ENCODE measurements at places on chromosomes 1 and 21. TPM values are rescaled to one million over a fixed set of nuclear protein-coding genes. Genes with fewer than 3 reads are reported as not detected.

The TNNT2 gene
- 20.3 TPM for total RNA-seq

The GOLT1A gene
- total RNA-seq = not detected

The SIK1 gene
- 60.7 TPM for total RNA-seq

The TRAF5 gene
- 52.9 TPM for total RNA-seq

The PARP1 gene
- 43.9 TPM for total RNA-seq

The ACOT11 gene
- total RNA-seq = 0.41 TPM

The CNTN2 gene
- not detected for total RNA-seq

GRCh38 chr1:31795096-31795675 is 20.6 kb downstream of the SPOCD1 start:
- no peak overlapping the region for H3K4me3 ChIP-seq
- DNase-seq = no peak
- peaks cover 34% of the 10 kb centered on the region for H3K4me1 ChIP-seq
- no peaks in the 10 kb centered on the region for H3K36me3 ChIP-seq
- no peak overlapping the region for H3K27ac ChIP-seq

- H3K36me3 ChIP-seq = no peaks in the 10 kb centered on the region
- peaks cover 43% of the 10 kb centered on the region for H3K4me1 ChIP-seq
- no peak for DNase-seq
- H3K4me3 ChIP-seq = no peak overlapping the region
Measured at GRCh38 chr1:203380420-203381150, 29.7 kb upstream of the FMOD start.

GRCh38 chr1:227490001-227490400 is 73.4 kb upstream of the ZNF678 start:
- H3K4me3 ChIP-seq = no peak overlapping the region
- no peak overlapping the region for H3K27ac ChIP-seq
- DNase-seq = no peak
- no peaks in the 10 kb centered on the region for H3K4me1 ChIP-seq
- H3K27me3 ChIP-seq = peaks cover 13% of the 10 kb centered on the region

- peaks cover 8% of the 10 kb centered on the region for H3K27me3 ChIP-seq
- H3K4me1 ChIP-seq = peaks cover 6% of the 10 kb centered on the region
- DNase-seq = no peak
- no peak overlapping the region for H3K4me3 ChIP-seq
- H3K27ac ChIP-seq = no peak overlapping the region
- H3K36me3 ChIP-seq = peaks cover 4% of the 10 kb centered on the region
Measured at GRCh38 chr21:41158026-41158425, 9.9 kb upstream of the BACE2 start.

- peaks cover 10% of the 10 kb centered on the region for H3K36me3 ChIP-seq
Measured at GRCh38 chr1:153617663-153618062, 1.5 kb upstream of the S100A14 start.

- DNase-seq = no peak
- no peak overlapping the region for H3K27ac ChIP-seq
- peaks cover 12% of the 10 kb centered on the region for H3K36me3 ChIP-seq
Measured at GRCh38 chr1:22529901-22530621, 33.2 kb upstream of the EPHA8 start.

- no peak overlapping the region for H3K4me3 ChIP-seq
- peaks cover 6% of the 10 kb centered on the region for H3K27me3 ChIP-seq
- H3K36me3 ChIP-seq = no peaks in the 10 kb centered on the region
- H3K4me1 ChIP-seq = no peaks in the 10 kb centered on the region
- H3K27ac ChIP-seq = no peak overlapping the region
- no peak for DNase-seq
Measured at GRCh38 chr1:192395895-192396294, 79.1 kb downstream of the RGS21 start.

DNA sequence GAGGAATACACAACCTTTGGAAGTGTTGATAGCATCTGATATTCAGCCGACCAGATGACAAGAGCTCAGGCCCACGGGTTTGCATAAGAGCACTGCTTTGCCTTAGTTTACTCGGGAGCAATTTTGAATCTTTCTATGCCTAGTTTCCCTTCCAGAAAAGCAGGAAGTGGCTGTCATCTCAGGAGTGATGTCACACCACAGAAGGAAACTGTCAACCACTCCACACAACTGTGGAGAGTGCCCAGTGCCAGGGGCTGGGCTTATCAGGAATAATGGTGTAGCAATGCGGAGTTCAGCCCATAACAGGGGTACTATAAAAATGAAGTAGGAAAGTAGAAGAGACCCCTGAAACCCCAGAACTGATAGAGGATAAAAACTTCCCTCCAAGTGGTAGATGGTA is 28.4 kb downstream of the NTPCR start:
- no peaks in the 10 kb centered on the region for H3K27me3 ChIP-seq
- no peak for DNase-seq
- H3K4me3 ChIP-seq = no peak overlapping the region
- peaks cover 4% of the 10 kb centered on the region for H3K4me1 ChIP-seq

DNA sequence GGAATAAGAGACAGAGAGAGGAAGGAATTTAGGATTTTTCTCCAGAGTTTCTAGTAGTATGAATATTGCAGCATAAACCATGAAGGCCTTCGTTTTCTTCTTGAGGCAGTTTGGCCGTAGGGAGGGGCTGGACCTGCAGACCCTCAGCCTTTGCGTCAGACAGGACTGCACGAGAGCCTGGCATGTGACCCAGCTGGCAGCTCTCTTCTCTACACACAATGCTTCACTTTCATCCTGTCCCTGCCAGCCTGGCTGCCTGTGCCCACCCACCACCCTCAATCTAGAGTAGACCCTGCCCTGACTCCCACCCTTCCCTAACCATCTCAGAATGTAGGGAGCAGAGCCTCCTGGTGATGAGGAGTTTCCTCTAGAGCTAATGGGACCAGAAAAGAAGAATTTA is 1.6 kb downstream of the CA14 start:
- no peak overlapping the region for H3K4me3 ChIP-seq
- H3K27me3 ChIP-seq = peaks cover 2% of the 10 kb centered on the region
- peaks cover 29% of the 10 kb centered on the region for H3K4me1 ChIP-seq
- H3K27ac ChIP-seq = no peak overlapping the region

GRCh38 chr1:159791461-159791860 is 10.7 kb downstream of the DUSP23 start:
- no peaks in the 10 kb centered on the region for H3K36me3 ChIP-seq
- H3K4me3 ChIP-seq = no peak overlapping the region
- H3K27ac ChIP-seq = no peak overlapping the region
- peaks cover 30% of the 10 kb centered on the region for H3K27me3 ChIP-seq
- no peaks in the 10 kb centered on the region for H3K4me1 ChIP-seq

DNA sequence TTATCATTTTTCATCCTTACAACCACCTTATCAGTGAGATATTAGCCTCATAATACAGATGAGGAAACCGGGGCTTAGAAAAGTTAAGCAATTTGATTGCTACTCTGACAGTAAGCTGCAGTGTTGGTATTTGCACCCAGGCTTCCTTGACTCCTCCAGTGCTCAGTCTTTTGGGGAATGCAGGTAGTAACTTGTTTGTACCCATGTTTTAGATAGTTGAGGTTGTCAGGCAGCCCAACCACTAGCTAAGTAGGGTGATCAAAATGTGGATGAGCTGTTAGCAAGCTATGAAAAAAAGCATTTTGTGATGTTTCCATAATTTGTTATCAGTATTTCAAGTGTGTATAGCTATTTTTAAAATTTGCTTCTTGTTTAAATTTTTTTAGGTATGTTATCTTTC is 80.8 kb downstream of the SASS6 start:
- no peak for DNase-seq
- no peak overlapping the region for H3K4me3 ChIP-seq
- peaks cover 37% of the 10 kb centered on the region for H3K4me1 ChIP-seq
- H3K36me3 ChIP-seq = peaks cover 5% of the 10 kb centered on the region
- no peaks in the 10 kb centered on the region for H3K27me3 ChIP-seq
- H3K27ac ChIP-seq = no peak overlapping the region

DNA sequence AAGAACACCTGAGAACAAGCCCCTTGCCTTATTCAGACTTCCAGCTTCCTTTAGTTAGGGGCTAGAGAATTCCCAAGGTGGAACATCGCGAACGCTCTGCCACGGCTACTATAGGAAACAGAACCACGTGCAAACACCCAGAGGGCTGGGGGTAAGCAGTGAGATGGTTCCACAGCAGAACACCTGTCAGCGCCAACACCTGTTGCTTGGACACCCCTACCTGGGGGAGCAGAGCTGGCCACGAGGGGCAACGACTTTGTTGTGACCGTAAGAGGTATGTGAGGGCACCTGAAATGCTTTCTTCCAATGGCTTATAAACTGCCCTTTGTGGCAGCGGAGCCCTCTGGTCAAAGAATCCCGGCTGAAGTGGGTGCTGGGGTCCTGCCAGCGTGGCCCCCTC is 50.7 kb downstream of the MRPL37 start:
- no peak for DNase-seq
- H3K4me3 ChIP-seq = no peak overlapping the region
- peaks cover 1% of the 10 kb centered on the region for H3K36me3 ChIP-seq
- no peaks in the 10 kb centered on the region for H3K27me3 ChIP-seq

DNA sequence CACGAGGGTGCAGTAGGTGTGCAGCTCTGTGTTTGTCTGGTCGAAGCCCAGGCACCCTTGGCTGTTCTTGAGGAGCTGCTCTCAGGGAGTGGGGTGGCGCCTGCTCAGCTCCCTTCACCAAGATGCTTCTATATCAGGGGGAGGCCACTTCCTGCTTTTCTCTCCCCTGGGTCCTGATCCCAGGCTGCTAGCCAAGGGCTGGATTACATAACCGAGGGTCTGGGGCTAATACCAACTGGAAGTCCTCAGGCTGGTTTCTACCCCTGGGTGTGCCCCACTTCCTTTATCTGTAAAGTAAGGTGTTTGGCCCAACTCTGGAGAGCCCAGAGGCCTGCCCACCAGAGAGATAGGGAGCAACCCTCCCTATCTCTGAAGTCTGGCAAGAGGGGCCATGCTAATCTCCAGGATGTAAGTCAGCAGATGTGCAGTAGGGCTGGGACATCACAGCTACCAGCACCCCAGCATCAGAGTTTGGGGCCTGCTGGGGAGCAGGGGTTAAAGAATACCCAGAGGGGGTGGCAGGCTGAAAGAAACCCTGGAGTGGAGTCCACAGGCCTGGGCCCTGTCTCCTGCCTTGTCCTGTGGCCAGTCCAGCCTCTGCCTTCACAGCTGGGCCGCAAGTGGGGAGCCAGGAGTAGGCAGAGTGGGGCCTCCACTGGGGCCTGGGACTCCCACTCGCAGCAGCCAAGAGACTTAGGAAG is 2.1 kb downstream of the SELENBP1 start:
- H3K27me3 ChIP-seq = no peaks in the 10 kb centered on the region
- H3K4me3 ChIP-seq = no peak overlapping the region
- no peak overlapping the region for H3K27ac ChIP-seq
- H3K36me3 ChIP-seq = no peaks in the 10 kb centered on the region

DNA sequence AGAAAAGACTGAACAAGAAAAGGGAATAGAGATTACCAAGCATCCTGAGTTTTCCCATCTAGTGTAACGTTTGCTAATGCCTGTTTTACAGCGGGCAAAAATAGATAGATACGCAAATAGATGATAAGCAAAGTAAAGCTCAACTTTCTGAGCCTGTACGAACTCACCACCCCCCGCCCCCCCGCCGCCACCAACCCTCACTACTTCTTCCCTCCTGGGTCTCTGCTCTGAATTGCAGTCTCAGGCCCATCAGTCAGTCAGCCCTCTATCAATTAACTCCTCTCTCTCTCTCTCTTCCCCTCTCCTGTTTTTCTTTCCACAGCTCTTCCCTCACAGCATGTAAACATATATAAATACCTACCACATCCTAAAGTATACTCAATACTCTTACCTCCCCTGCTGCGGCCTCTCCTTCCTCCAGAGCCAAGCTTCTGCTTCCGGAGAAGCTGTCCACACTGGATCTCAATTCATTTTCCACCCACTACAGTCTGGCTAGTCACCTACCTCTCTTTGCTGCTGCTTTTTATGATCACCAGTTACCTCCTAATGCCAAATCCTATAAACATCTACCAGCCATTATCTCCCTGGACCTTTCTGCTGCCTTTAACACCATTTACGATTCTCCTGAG is 64.6 kb downstream of the CAPN2 start:
- peak overlapping the region; percentile 90 for H3K27ac ChIP-seq
- H3K4me1 ChIP-seq = peaks cover 36% of the 10 kb centered on the region
- H3K27me3 ChIP-seq = no peaks in the 10 kb centered on the region
- H3K4me3 ChIP-seq = no peak overlapping the region
